Stimulated activated naive CD4-positive, alpha-beta T cell treated with Interleukin-2 at 50 U/mL for 16 hours (primary cell): ENCODE measurements at places on chromosomes 2 and 18.

DNA sequence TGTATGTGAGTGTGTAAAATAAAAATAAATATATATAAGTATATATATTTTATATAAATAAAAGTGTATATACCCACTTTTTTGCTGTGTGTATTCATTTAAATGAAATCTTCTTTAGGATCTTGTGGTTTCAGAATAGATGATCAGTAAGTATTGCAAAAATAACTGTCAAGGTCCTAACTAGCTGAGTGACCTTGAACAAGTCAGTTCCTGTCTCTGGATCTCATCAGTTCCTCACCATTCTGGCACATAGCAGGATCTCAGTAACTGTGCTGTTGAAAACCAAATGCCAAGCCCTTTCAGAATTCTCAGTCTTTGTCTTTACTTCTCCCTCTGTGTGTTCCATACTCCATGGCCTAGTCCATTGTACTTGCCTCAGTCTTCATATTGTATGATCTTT is 115.3 kb upstream of the CXCR4 start:
- no peak for DNase-seq

- DNase-seq = no peak
Measured at GRCh38 chr2:210399440-210400041, 77.0 kb downstream of the LANCL1 start.

- DNase-seq = no peak
Measured at GRCh38 chr2:225995796-225996461, 596.4 kb downstream of the NYAP2 start.

DNA sequence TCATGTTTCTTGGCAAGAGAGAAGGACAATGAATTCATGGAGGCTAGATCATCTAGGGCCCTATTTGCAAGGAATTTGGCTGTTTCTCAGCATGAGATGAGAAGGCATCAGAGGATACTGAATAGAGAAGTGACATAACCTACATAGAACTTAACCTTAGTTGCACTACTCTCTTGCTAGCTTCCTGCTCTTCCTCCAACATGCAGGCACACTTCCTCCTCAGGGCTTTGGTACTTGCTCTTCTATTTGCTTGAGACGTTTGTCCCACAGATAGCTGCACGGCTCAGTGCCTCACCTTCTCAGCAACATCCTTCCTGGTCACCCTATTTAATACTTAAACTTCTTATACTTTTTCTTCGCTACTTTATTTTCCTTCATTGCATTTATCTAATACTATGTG is 20.0 kb upstream of the LANCL1 start:
- DNase-seq = no peak

- DNase-seq = no peak
Measured at GRCh38 chr2:157459486-157459885, 15.6 kb upstream of the CYTIP start.

DNA sequence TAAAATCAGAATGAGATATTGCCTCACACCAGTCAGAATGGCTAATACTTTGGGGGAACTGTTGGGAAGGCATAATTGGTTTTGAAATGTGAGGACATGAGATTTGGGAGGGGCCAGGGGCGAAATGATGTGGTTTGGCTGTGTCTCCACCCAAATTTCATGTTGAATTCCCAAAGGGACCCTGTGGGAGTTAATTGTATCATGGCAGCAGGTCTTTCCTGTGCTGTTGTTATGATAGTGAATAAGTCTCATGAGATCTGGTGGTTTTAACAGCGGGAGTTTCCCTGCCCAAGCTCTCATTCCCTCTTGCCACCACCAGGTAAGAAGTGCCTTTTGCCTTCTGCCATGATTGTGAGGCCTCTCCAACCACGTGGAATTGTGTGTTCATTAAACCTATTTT is 59.6 kb downstream of the CSRNP3 start:
- DNase-seq = no peak

GRCh38 chr2:95343429-95344214 is 46.5 kb downstream of the KCNIP3 start:
- no peak for DNase-seq

GRCh38 chr18:48917579-48918517 is 32.9 kb downstream of the SMAD7 start:
- no peak for DNase-seq

DNA sequence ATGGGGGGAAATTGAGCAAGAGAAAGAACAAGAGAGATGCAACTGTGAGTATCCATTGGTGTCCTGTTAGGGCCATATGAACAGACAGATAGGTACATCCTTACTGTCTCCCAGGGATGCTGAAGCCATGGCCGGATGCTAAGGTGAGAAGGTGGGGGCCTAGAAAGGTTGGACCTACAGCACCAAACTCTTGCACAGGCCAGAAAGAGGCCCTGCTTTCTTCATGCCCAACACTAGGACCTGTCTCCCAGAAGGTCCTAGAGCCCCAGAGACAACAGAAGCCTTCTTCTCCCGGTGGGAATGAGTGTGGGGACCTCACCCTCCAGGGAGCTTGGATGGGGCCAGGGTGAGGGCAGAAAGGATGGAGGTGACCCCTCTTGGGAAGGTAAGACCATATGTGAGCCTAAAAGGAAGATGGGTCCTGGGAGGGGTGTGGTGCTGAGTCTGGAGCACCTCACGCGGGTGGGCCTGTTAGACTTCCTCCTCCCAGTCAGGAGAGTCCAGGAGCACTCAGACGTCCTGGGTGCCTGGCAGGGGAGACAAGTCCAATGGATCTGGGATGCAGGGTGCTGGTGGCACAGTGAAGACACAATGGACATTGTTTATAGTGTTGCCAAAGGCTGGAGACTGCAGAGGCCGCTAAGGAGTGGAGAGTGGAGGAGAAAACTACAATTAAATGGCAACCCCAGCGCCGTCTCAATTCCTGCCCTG is 265.3 kb downstream of the CYP26B1 start:
- DNase-seq = no peak

DNA sequence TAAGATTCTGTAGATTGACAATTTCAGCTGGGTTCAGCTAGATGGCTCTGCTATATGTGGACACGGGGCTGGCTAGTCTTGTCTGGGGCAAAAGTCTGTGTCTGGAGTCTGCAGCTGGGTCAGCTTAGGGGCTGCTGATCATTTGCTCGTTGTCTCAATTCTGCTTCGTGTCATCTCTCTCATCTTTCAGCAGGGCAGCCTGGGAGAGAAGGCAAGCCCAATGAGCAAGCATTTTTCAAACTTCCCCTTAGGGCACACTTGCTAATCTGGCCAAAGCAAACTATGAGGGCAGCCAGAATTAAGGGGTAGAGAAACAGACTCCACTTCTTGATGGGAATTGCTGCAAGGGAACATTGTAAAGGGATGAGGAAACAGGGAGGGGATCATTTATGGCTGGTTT is 462.6 kb downstream of the SLC4A3 start:
- no peak for DNase-seq

- no peak for DNase-seq
Measured at GRCh38 chr2:119668546-119668945, 10.5 kb upstream of the TMEM177 start.

DNA sequence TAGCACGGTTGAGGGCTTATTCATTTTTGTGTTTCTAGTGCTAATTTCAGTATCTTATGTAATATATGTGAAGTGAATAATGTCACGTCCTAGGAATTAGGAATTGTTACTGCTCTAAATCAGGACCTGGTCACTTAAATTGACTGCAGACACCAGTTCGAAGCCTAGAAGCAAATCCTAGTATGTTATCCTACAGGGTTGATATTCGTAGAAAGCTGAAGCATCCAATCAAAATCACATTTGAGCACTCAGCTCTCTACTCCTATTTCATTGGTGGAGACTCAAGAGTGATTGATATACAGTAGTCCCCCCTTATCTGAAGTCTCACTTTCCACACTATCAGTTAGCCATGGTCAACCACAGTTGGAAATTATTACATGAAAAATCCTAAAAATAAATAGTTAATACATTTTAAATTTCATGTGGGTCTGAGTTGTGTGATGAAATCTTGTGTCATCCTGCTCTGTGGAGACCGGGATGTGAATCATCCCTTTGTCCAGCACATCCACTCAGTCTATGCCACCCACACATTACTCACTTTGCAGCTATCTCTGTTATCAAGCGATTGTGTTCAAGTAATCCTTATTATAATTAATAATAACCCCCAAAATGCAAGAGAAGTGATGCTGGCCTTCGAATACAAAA is 35.2 kb upstream of the SCN9A start:
- DNase-seq = no peak

DNA sequence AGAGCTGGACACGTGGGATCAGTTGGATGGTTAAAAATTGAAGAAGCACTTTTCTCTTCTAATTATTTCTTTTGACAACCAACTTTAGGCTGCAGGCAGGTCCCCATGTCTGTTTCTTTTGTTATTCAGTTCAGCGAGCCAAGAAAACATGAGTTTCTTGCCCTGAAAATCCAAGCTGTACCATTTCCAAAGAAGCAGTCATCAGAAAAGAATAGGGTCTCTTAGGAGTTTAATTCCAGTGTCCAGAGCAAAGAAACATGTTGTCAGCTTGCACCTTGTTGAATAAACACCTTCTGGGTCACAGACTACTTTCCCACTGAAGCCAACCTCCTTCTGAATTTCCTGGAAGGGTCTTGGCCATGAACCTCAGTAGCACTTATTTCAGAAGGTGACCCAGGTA is 170.5 kb upstream of the COPS8 start:
- no peak for DNase-seq

GRCh38 chr18:12031846-12032245 is 50.5 kb downstream of the IMPA2 start:
- no peak for DNase-seq

- no peak for DNase-seq
Measured at GRCh38 chr2:18505703-18506341, 54.6 kb downstream of the RDH14 start.

- no peak for DNase-seq
Measured at GRCh38 chr2:189613650-189614420, 33.2 kb upstream of the SLC40A1 start.

- DNase-seq = no peak
Measured at GRCh38 chr2:196242131-196242620, 70.8 kb upstream of the STK17B start.

DNA sequence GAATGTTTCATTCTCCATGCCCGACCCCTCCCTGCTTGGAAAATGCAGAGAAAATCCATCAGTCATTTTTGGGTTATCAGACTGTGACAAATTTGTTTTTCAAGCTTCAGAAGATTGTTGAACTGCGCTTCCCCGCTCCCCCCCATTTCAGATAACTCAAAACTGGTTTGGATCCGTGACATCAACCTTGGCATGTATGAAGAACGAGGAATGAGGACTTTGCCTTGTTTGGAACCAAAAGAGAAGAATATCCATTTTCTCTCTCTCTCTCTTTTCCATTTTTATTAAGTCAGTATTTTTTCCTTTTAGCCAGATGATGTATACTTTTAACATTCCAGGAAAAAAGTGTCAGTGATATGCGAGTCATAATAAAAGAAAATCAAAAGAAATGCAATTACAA is 171.6 kb downstream of the BCL2 start:
- no peak for DNase-seq

GRCh38 chr2:75431276-75431675 is 129.5 kb downstream of the EVA1A start:
- DNase-seq = no peak

DNA sequence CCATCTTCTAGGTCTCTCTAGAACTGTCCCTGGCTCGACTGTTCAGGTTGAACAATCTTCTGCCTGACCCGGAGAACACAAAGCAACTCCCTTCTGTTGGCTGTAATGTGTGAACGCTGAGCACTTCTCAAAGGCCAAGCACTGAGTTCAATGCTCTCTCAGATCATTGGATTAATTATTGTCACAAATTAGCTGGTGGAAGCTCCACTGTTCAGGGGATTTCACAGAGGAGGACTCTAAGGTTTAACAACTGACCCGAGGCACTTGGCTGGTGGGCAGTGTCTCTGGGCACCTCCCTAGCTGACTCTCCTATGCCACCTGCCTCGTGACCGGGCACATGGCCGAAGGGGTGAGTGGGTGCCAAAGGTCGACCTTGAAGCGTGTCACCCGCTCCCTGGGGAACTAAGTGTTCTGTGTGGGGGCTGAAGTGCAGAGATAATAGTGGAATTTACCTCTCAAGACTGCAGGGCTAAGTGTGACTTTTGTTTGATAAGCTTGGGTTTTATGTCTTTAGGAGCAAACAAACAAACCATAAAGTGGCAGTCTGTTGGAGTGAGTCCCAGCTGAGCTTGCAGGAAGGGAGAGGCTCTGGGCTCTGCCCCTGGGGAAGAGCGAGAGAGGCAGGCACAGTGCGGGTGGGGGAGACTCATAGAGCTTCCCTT is 64.8 kb downstream of the BCL2L11 start:
- no peak for DNase-seq

- DNase-seq = no peak
Measured at GRCh38 chr18:12236141-12236540, 18.0 kb upstream of the CIDEA start.

GRCh38 chr2:204625135-204625534 is 79.9 kb downstream of the PARD3B start:
- DNase-seq = no peak

- no peak for DNase-seq
Measured at GRCh38 chr2:63555931-63556330, 32.3 kb downstream of the WDPCP start.

- DNase-seq = no peak
Measured at GRCh38 chr2:76157531-76157930, 446.8 kb upstream of the GCFC2 start.

DNA sequence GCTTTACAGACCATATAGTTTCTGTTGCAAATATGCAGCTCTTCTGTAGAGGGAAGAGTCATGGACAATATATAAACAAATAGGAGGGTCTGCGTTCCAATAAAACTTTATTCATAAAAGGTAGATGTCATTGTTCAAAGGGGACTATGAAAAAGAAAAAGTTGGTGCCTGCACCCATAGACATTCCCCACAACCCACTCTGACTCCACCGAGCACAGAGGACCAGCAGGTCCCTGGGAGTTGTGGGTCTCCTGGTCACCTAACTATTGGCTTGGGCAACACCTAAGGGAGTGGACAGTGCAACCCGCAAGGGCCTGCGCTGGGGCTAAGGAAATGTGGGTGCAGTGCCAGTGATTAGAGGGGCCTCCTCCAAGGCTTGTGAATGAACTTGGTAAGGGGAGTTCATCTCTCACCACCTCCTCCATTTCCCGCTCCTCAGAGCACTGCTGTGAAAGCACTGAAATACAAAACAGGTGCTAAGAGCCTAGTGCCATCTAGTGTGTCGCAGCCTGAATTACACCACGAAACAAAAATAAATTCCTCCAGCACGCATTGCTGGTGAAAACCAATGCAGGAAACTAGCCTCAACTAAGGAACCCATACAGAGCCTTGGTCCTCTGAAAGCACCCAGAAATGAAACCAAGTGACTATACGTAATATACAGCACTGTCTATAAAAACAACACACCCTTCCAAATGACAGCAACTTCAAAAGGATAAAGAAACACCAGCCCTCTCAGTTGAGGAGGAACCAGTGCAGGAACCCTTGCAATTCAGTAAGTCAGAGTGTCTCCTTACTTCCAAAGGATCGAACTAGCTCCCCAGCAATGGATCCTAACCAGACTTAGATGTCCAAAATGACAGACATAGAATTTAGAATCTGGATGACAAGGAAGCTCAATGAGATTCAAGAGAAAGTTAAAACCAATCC is 166.6 kb downstream of the RNF144A start:
- no peak for DNase-seq

GRCh38 chr2:134603966-134604365 is 114.8 kb downstream of the TMEM163 start:
- no peak for DNase-seq
